ENCODE measurements at places on chromosomes 2 and 18.

- DNase-seq = no peak
These were observed 659.0 kb upstream of the CDH7 start for GRCh38 chr18:65091744-65092329.

GRCh38 chr2:173119944-173120343 is 44.3 kb downstream of the MAP3K20 start:
- DNase-seq = no peak

GRCh38 chr2:215579809-215580208 is 143.9 kb upstream of the FN1 start:
- no peak for DNase-seq

DNA sequence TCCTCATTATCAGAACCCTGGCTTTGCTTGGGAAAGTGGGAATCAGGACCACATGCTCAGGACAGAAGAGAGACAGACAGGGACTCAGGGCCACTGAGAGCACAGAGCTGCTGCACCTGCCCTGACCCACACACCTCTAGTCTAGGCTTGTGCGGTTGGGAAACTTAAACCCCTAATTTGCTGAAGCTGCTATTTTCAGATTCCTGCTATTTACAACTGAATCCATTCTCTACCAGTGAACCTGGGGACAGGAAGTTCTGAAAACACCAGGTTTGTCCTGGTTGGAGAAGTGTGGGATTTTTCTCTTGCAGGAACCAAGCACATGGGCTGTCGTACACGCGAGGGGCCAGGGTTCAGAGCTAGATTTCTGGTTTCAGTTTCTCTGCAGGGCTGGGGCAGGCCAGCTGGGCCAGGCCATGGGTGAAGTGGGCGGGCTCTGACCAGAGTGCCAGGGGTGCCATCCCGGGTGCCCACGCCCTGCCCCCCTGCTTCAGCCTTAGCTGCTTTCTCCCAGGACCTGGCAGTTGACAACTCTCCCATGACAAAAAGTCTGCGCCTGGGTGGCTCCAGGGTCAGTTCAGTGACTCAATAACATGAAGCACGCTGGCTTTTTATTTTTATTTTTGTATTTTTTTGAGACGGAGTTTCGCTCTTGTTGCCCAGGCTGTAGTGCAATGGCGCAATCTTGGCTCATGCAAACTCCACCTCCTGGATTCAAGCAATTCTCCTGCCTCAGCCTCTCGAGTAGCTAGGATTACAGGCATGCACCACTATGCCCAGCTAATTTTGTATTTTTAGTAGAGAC is 51.3 kb upstream of the SLC1A4 start:
- DNase-seq = no peak

GRCh38 chr2:58195662-58196061 is 45.5 kb downstream of the FANCL start:
- DNase-seq = no peak

GRCh38 chr2:75035444-75036353 is 77.3 kb downstream of the POLE4 start:
- DNase-seq = no peak

DNA sequence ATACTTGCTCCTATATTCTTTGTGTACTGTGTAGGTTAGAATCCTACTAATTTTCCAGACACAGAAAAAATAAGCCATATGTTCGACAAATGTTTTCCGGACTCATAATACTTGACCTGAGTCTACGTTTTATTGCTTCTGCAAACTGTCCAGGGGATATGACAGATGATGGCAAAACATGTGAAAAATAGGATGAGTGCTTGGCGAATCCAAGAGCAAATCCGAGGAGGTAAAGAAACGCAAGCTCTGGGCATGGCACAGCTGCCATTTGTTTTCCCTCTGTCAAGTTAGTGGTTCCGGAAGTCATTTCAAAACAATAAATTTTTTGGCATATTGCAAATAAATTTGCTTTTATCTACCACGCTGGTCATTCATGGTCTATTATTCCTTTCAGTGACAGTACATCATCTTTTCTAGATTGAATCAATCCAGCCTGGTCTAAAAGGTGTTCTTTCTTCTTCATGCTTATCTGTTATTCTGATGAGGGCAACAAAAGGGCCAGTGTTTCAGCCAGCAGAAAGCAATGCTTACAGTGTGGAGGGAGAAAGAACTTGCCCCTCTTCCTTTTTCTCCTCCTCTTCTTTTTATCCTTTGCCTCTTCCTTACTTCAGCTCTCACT is 476.1 kb upstream of the SOX11 start:
- no peak for DNase-seq

- no peak for DNase-seq
These were observed 45.8 kb downstream of the MYCN start for GRCh38 chr2:15986068-15986560.

GRCh38 chr2:55230551-55230950 is 1.5 kb downstream of the CLHC1 start:
- no peak for DNase-seq

GRCh38 chr2:239660390-239661230 is 259.8 kb upstream of the HDAC4 start:
- no peak for DNase-seq

- no peak for DNase-seq
These were observed 4.7 kb downstream of the CDH19 start for GRCh38 chr18:66599190-66599589.

- no peak for DNase-seq
These were observed 873.8 kb downstream of the SUCLG1 start for GRCh38 chr2:83585250-83585649.

DNA sequence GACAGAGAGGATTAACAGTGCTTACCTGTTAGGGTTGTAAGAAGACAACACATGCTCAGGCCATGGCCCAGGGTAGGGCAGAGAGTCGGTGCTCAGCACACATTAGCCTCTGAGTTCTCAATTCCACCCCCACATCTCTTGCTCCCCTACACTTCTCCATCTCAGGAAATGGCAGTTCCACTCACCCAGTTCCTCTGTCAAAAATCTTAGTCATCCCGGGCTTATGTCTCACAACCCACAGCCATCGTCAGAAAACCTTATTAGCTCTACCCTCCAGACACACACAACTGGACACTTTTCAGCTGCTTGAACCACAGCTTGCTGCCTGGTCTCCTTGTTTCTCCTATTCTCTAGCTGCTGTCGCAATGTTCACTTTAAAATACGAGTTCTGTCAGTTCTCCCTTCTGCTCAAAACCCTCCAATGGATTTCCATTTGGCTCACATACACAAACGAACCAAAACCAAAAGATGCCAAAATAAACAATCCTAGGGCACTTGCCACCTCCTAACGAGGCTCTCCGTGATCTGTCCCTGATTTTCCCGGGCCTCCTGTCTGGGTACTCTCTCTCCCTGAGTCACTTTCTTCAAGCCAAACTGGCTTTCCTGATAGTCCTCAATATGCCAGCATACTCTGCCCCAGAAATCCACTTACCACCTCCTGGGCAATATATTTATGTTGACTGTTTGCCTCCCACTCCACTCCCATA is 89.7 kb downstream of the KCTD1 start:
- DNase-seq = no peak

DNA sequence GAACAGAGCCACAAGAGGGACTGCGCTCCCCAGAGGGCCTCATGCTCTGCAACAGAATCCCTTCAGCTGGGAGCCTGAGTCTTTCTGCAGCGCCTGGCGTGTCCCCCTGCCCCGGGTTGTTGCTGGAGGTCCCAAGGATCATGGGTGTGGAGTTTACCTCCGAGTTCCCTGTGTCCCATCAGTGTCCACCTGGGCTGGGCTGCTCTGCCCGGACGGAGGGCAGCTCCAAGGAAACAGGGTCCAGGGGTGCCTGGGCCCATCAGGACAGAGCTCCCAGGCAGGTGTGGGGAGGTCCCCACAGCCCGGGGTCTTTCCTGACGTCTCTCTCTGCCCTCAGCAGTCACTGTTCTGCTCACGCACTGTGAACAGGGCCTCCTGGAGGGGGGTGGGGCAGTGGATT is 63.5 kb downstream of the EMILIN2 start:
- no peak for DNase-seq

All from cortex of kidney (tissue), 1 donor.